ENCODE measurements at places on chromosomes 1 and 21.

- DNase-seq: no peak
Measured at GRCh38 chr1:23019863-23020625, 776 bp downstream of the KDM1A start.

- no peak for DNase-seq
Measured at GRCh38 chr1:40161888-40162397, 756 bp downstream of the RLF start.

DNA sequence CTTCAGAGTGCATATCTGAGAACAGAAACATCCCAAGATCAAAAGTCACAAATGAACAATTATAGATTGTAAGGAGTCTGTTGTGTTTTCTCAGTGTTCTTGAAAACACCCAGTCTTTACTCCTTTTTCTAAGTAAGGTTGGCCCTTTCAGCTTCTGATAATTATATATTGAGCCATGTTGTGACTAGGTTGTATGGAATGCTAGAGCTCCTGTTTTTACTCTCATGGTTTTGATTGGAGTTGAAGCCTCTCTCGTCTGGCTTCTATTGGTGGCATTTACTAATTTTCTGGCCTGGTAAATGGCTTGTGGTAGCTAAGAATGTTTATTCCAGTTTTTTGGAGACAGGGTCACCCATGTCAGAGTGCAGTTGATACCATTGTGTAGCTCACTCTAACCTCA, 84.7 kb downstream of the NDUFS5 start:
- no peak for DNase-seq

GRCh38 chr1:18531503-18531845, 50.7 kb downstream of the KLHDC7A start:
- no peak for DNase-seq

- peak; percentile 73 for DNase-seq
Measured at GRCh38 chr1:10803971-10804820, 7.8 kb upstream of the CASZ1 start.

- no peak for DNase-seq
Measured at GRCh38 chr1:917076-917459, 6.7 kb upstream of the SAMD11 start.
